ENCODE measurements at places on chromosomes 5 and 9.

- no peak for DNase-seq
These were observed 93.4 kb downstream of the DAB2IP start for GRCh38 chr9:121744687-121745395.

DNA sequence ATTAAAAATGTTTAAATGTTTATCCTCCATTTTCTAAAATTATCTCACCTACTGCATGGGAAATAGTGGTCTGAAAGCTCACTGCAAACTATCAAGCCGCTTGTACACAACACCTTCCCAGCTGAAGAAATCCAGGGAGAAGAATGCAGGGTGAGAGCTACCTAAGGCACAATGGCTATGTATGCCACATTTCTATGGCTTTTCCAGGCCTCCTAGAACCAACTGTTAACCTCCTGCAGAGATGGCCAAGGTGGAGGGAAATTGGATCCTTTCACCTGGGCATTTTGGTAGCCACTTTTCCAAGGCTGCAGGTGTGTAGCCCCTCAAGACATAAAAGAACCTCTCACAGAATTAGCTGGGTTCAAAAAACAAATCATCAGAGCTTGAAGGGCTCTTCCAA lies 286.4 kb downstream of the EBF1 start:
- DNase-seq = no peak

- no peak for DNase-seq
These were observed 206.7 kb downstream of the GOLPH3 start for GRCh38 chr5:31967461-31967860.

DNA sequence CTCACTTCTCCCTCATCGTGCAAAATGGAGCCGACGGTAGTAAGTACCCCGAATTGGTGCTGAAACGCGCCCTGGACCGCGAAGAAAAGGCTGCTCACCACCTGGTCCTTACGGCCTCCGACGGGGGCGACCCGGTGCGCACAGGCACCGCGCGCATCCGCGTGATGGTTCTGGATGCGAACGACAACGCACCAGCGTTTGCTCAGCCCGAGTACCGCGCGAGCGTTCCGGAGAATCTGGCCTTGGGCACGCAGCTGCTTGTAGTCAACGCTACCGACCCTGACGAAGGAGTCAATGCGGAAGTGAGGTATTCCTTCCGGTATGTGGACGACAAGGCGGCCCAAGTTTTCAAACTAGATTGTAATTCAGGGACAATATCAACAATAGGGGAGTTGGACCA lies 979 bp downstream of the PCDHGA12 start:
- no peak for DNase-seq

- DNase-seq = no peak
These were observed 70.2 kb upstream of the LMX1B start for GRCh38 chr9:126543490-126543889.

DNA sequence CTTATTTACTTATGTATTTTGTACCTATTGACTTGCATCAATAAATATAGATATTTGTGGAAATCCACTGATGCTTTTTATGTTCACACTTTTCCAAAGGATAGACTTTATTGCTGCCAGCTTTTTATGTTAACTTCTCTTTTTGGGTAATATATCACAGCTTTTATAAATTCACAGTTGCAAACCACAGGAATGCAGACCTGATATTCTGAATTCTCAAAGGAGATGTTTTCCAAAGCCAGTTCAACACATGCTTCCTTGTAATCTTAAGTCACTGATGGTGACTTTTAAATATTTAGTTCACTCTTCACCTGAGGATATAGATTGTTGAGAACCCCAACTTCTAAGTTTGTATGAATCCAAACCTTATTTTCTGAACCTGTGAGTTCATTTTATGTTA lies 223.4 kb upstream of the PRR16 start:
- DNase-seq = no peak

- DNase-seq = peak; percentile 86
These were observed 38.3 kb downstream of the FAM78A start for GRCh38 chr9:131237931-131238401.

DNA sequence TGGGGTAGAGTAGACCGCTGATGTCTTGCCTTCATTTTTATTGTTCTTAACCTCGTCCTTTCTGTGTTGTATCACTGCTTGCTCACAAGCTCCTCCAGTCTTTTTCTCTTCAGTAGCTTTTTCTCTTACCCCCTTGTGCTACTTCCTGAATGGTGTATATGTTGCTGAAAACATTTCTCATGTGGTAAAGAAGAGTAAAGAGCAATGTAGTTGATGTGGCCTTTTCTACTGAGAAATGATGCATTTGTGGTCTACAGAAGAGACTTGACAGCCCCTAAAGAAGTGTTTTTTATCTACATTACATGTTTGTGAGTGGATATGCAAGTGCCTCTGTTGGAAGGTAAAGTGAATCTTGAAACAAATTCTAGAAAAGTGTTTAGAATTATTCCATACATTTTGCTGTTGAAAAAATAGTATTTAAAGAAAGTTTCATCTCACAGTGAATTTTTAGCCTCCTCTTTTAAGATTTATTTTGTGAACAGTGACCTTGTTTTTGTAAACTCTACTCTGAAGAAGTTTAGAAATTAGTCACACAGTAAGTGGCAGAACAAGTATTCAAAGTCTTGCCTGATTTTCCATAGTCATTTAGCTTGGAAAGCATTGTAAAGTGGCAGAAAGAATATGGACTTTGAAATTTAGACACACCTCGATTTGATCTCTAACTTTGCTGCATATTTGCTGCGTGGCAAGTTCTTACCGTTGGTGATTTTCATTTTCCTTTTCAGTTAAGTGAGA lies 17.4 kb downstream of the CDC42SE2 start:
- no peak for DNase-seq

DNA sequence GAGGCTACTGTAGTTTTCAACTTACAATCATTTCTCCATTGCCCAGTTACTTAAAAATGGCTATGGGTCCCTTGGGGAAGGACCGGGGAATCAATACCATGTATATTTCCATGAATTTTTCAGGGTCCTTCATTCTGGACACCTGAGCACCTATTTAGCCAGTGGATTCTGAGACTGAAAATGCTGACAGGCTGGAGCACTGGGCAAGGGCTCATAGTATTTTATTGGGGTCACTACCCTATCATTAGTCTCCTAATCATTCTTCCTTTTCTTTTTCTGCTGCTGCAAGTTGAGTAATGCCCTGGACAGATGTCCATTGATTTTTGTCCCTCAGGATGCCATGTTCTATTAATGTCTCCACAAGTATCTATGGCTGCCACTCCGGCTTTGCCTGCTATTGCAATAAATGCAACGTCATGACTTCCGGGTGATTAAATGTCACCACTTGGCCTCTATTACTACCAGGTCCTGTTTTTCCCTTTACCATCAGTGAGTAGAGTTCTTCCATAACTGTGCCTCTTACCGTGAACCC lies 279.3 kb upstream of the FBXL7 start:
- no peak for DNase-seq

- DNase-seq = no peak
These were observed 1.2 kb upstream of the AK3 start for GRCh38 chr9:4742246-4742645.
